ENCODE measurements at places on chromosomes 4 and X.

- DNase-seq: no peak
Measured at GRCh38 chr4:168264903-168265302, 53.6 kb downstream of the DDX60 start.

- no peak for DNase-seq
Measured at GRCh38 chrX:40171513-40172400, 74.0 kb upstream of the BCOR start.

DNA sequence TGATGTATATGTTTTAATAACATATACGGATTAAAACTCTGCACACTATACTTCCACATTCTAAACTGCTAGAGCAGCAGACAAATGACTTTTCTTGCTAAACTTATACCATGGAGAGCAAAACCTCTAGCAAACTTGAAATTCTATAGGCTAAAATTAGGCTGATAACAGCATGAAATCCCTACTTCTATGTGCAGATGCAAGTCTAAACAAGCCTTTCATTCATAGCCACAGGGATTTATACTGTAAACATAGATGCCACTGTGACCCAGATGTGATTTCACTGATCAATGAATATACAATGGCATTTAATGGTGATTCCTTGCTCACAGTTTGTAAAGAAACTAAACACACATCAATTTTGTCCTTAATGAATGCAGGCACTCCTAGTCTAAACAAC is 151.0 kb downstream of the ANTXR2 start:
- DNase-seq: no peak

- no peak for DNase-seq
Measured at GRCh38 chr4:169245061-169245460, 25.7 kb downstream of the SH3RF1 start.

DNA sequence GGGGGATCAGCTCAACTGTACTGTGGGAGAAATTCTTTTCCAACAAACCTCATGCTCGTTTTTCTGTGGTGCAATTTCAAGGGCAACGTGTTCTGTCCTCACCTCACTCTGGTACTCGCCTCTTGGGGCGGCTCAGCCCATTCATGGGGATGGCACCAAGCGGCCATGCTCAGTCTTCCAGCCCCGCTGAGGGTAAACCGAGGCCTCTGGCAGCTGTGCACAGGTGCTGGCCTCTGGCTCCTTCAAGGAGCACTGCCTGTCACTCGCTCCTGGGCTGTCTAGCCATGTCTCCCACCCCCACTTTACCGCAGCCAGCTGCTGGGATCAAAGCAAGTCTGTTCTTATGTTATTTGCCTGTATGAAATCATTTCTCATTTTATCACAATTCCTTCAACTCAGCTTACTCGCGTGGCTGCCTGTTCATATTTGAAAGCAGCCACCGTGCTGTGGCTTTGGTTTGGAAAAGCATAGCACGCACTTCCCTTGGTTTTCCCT is 70.2 kb downstream of the MTMR1 start:
- no peak for DNase-seq

- peak; percentile 53 for DNase-seq
Measured at GRCh38 chrX:40266490-40267333, 169.0 kb upstream of the BCOR start.

- DNase-seq: no peak
Measured at GRCh38 chr4:183241721-183242151, 78.3 kb downstream of the CLDN22 start.

DNA sequence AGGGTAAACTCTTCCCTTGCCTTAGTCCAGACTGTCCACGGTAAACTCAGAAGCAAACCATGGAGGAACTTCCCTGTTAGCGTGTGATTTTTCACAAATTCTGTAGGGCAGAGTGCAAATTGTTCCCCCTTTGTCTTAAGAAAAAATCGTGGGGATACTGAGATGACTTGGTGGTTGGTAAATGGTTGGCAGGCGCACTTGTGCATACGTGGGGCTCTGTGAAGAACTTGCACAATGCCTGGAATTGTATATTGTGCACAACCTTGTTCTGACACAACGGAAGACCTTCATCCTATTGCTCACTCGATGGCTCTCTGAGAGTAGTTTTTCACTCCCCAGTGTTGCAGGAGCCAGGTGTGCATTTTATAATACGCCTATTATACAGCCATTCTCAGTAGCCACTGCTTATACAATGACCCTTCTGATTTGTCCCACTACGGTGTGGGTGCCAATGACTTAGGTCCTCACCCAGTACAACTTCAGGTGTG is 150.0 kb downstream of the SPRY1 start:
- DNase-seq: no peak

Measured in CD4-positive, alpha-beta T cell treated with Interleukin-2 at 100 ng/mL for 4 hours (primary cell).